ENCODE measurements at places on chromosomes 2 and 18.

DNA sequence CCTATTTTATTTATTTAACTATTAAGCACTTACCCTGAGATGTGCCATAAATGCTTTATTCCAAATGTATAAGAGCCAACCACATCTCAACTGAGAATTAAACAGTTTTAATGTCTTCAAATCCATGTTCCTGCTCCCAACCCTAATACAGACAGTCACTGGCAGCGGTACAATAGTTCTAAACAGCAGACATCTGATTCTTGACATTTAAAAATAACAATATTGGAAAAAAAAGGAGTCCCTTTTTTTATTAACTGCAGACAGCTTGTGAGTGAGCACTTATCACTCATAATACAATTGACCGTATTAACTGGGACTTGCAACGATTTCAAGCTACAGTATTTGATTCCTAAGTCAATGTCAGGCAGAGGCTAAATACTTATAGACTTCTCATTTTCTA is 424.6 kb downstream of the TGIF1 start:
- DNase-seq, result no peak

- DNase-seq, result no peak
Measured at GRCh38 chr18:55250768-55251173, 291.5 kb upstream of the CCDC68 start.

- no peak for DNase-seq
Measured at GRCh38 chr2:30823452-30823851, 16.2 kb upstream of the CAPN13 start.

- peak; percentile 27 for DNase-seq
Measured at GRCh38 chr2:44170311-44170717, 1.6 kb downstream of the PPM1B start.

DNA sequence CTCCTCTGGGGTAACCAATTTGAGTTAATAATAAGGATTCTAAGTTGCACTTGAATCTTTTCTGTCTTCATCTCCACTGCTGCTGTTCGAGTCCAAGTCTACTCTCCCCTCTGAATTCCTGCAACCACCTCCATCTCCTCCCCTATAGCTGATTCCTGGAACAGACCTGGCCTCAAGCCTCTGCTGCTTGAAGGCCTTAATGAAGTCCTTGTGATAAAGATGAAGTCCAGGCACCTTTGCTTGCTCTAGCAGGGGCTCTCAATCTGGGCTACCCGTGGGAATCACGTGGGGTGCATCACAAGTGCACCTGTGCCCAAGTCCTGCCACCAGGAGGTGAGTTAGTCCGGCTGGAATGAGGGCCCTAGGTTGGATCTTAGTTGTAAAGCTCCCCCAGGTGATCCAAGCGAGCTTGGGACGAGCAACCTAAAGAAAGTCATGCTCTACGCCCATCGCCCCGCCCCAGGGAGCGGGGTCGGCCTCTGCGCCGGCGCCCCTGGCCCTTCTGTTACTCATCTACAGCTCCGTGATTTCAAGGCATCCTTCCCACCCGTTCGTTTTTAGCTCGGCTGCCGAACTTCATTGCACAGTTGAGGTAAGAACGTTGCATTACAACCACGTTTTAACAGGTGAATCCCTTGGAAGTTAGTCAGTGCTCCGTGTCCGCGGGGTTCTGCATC is 905 bp upstream of the IAH1 start:
- peak; percentile 40 for DNase-seq

GRCh38 chr2:100039291-100039980 is 103.0 kb downstream of the AFF3 start:
- no peak for DNase-seq
